ENCODE measurements at places on chromosomes 12 and 14. TPM values are rescaled to one million over a fixed set of nuclear protein-coding genes. Genes with fewer than 3 reads are reported as not detected.

The ESR2 gene
- 0.32 TPM for total RNA-seq

The SEL1L gene
- 41.4 TPM for total RNA-seq

The PTPRQ gene
- not detected for total RNA-seq

The ISCU gene
- 89.6 TPM for total RNA-seq

The CLEC4C gene
- total RNA-seq, result not detected

The PSMA6 gene
- total RNA-seq, result 194 TPM

The SLC16A7 gene
- 10.0 TPM for total RNA-seq

The RNASE2 gene
- not detected for total RNA-seq

The KRT73 gene
- total RNA-seq, result not detected

DNA sequence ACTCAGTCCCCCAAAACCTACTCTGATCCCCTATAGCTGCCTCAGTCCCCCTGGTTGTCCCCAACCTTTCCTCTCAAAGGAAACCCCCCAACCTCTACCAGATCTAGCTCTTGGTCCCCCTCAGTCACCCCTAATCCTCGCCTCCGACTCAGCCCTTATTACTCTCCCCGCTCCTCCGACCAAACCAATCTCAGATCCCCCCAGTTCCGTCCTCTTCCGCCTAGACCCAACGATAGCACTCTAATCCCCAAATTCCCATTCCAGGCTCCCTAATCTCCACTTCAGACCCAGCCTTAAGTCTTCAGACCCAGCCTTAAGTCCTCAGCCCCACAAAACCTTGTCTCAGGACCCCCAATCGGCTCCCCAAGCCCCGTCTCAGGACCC lies 612 bp downstream of the VPS37B start:
- no peak for DNase-seq

DNA sequence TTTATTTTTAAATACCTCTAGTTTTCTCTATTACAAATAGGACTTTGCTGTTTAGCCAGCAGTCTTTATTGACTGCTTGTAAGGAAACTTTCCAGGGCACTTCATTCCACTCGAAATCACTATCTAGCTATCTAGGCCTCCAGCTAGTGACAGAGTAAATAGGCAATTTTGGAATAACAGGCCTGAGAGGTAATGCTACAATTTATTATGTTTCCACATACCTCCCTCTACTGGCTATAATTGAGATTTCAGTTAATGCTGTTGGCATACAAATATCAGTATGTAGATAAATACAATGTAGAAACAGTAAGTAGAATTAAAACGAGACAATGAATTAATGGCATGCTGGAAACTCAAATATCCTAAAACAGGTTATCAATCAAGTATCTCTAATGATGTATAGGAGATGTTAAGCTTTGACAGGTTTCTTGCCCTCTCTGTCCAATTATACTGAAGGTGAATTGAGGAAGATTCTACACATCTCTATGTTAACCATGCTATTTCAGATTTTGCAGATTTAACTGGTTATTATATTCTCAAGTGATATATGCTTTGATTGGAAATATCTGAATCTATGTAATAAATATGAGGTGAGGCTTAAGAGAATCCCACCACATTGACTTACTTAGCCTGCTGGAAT lies 7.2 kb downstream of the DTD2 start:
- DNase-seq, result peak; percentile 7

GRCh38 chr12:77166696-77167095 lies 101.3 kb upstream of the E2F7 start:
- no peak for DNase-seq

GRCh38 chr14:32594766-32595165 lies 265.7 kb downstream of the AKAP6 start:
- no peak for DNase-seq

DNA sequence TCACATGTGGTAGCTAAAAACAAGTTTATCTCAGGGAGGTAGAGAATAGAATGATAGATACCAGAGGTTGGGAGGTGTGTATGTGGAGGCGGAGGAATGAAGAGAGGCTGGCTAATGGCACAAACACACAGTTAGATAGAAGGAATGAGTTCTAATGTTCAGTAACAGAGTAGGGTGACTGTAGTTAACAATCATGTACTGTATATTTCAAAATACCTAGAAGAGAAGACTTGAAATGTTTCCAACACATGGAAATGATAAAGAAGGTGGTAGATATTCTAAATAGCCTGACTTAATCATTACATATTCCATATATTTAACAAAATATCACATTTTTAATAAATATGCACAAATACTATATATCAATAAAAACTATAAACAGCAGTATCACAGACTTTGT lies 8.9 kb upstream of the IFNG-AS1 start:
- no peak for DNase-seq

- no peak for DNase-seq
Observed at GRCh38 chr12:122309564-122310121, 43.3 kb upstream of the VPS33A start.

- DNase-seq, result no peak
Observed at GRCh38 chr14:56808383-56809269, 1.7 kb downstream of the OTX2 start.

DNA sequence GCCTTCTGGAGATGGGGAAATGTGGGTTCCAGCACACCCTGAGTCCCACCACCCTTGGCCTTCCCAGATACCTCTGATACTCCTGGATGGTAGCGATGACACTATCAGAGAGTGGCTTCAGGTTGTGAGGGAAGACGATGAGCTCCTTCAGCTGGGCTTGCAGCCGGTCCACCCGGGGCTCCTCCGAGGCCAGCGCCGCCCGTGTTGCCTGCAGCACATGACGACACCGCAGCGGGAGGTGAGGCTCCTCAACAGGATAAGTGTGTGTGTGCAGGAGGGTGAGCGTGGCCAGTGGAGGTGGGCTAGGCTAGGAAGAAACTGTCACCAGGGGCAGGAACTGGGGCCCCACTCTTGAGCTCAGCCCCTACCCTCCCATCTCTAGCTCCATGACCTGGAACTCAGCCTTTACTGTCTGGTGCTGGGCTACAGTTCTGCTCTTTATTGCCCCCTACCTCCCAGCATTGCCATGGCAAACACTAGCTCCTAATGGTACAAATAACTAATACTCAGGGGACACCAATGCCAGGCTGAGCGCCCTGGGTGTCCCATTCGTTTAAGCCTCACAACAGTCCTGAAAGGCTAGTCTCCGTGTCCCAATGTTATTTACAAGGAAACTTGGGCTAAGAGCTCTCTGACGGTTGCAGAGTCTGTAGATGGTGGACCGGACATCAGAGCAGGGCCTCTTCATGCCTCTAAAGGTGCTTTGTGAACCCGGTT lies 64.1 kb downstream of the SYNE3 start:
- DNase-seq, result no peak

- no peak for DNase-seq
Observed at GRCh38 chr14:93317875-93318807, 14.7 kb downstream of the BTBD7 start.

DNA sequence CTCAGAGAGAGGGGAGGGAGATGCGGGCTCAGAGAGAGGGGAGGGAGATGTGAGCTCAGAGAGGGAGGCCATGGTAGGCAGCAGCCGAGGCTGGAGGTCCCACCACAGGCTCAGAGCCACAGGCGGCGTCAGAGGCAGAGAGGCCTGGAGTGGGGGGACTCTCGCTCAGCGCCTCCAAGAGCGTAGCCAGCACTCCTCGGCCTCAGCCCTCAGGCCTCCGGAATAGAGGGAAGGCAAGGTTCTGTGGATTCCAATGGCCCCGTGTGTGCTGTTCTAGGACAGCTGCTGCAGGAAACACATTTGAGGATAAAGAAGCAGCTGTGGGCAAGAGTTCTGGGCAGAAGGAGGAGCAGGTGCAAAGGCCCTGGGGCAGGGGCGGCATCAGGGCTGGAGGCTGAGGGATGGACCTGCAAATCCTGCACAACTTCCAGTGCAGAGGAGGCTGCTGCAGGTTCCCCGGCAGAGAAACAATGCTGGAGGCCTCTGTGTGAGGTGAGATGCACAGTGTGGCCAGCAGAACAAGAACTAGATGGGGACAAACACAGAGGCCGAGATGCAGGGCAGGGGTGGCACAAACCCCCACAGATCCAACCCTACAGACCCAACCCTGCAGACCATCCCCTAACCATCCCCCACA lies 59.1 kb upstream of the GALNT9 start:
- no peak for DNase-seq

GRCh38 chr14:53295985-53296582 lies 143.0 kb upstream of the DDHD1 start:
- peak; percentile 23 for DNase-seq

DNA sequence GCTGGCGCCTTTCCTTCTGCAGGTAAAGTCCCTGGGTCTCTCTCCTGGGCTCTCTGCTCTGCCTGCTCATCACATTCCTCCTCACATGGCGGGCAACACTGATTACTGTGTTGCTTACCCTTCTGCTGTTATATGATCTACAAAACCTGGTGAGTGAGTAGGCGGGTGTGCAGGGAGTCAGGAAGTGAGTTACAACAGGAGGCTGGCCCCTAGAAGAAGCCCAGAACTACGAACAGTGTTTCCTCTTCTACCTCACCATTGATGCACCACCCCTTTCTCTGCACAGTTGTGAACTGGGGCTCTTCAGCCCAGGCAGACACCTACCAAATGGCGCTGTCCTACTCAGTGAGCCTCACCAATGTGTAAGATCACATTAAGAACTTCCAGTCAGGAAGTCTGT lies 4.9 kb upstream of the KLHL33 start:
- no peak for DNase-seq

GRCh38 chr14:99212646-99213045 lies 59.4 kb downstream of the BCL11B start:
- no peak for DNase-seq

DNA sequence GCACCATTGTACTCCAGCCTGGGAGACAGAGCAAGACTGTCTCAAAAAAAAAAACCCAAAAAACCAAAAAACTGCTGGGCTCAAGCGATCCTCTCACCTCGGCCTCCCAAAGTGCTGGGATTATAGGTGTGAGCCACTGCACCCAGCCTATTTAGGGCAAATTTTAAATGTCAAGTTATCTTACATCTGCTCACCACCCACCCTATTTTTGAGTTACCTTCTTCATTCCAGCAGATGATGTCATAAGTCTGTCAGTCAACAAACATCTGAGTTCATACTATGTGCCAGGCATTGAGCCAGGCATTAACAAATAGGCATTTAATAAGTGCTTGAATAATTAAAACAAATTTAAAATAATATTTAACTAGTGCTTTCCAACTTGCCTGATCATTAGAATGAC lies 21.5 kb downstream of the BATF start:
- no peak for DNase-seq

DNA sequence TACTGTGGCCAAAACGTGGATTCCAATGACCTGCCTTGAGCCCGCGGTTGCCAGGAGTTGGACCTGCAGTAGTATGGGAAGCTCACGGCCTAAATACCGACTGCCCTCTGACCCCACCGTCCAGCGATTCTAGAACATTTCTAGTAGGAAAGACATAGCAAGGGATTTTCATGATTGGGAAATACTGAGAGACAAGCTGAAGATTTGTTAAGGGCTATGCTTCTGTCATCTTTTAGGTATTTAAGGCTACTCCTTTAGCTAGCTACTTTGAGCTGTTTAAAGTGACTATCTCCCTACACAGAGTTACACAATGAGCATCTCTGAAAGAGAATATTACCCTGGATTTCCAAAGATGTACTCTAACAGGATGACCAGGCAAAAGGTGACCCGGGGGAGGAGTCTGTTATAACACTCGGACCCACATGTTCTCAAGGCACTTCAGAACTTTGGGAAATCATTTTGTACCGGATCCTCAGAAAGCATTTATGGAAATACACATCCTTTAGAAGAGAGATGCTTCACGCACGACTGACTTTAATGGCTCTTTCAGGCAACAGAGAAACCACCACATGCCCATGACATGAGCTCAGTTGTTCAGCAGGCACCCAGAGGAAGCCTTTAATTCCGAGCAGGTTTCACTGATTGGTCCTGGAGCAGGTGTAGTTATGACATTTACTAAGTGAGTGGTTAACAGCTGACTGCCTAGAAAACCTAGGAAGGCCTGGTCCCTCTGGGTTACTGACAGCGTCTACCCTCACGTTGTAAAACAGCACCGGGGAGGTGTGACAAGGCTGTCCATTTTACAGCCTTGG lies 4.2 kb downstream of the BAG5 start:
- DNase-seq, result no peak

GRCh38 chr12:6096527-6096926 lies 27.9 kb downstream of the VWF start:
- no peak for DNase-seq

DNA sequence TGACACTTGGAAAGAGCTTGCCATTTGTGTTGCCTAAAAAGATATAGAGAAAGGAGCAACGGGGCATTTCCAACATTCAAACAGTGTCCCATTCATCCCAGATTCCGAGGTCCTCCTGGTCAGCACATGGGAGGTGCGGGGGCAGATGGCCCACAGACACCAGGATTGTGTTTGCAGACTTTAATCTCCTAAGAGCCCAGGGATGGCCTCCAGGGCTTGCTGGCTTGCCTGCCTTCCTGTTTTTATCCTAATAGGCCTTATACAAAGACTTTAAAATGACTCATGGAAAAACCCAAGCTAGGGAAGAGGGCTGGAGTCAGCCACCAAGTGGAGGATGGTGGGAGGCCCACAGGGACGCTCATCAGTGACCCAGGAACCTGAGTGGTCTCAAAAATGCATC lies 21.5 kb upstream of the FAM181A start:
- DNase-seq, result no peak

DNA sequence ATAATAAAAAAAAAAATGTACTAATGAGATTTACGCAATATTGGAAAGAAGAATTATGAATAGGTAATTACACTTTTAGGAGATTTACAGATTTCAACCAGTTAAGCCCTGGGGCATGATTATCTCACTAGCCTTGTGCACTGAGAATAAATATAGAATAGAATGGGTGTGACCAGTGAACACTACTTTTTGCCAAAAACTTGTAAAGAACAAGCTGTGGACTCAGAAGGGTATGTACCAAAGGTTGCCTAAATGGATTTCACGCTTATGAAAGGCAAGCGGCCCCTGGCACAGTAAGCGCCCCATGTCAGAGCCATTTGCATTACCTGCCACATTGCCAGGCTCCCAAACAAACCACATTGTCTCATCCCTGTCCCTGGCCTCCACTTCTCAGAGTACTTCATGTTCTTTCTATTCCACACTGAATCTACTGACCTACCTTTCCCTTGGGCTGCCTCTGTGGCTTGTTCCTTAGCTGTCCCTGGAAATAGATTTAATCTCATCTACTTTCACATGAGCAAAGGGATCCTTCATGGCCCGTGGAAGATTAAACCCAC lies 170.6 kb upstream of the DIO2 start:
- no peak for DNase-seq

DNA sequence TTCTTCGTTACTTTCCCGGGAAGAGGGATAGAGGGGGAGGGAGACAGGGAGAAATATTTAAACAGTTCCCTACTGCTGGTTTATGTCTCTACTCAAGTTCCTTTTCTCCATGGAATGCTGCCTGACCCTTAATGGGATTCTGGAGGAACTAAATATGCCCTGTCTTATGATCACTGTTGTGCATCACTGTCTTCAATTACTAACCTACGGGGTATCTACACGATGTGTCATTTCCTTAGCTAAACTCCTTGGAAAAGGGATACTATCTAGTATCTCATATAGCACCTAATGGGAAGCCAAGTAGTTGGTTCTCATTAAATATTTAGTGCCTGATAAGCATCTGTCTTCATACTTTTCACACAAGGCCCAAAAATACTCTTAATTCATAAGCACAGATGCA lies 37.5 kb upstream of the FBLN5 start:
- no peak for DNase-seq

GRCh38 chr12:110543252-110543959 lies 39.7 kb downstream of the PPTC7 start:
- no peak for DNase-seq

- DNase-seq, result no peak
Observed at GRCh38 chr12:112327209-112327938, 54.9 kb downstream of the HECTD4 start.

- no peak for DNase-seq
Observed at GRCh38 chr14:32087907-32088306, 10.8 kb downstream of the ARHGAP5 start.

GRCh38 chr14:59147007-59147406 lies 41.5 kb upstream of the DAAM1 start:
- DNase-seq, result no peak

Measured in HCT116 (cell line).